RWPE2 (cell line): ENCODE measurements at places on chromosomes 5 and 9.

- DNase-seq = no peak
Measured at GRCh38 chr9:128091571-128091970, 23.5 kb downstream of the SLC25A25 start.

- DNase-seq = no peak
Measured at GRCh38 chr5:75367401-75367800, 30.4 kb downstream of the HMGCR start.

DNA sequence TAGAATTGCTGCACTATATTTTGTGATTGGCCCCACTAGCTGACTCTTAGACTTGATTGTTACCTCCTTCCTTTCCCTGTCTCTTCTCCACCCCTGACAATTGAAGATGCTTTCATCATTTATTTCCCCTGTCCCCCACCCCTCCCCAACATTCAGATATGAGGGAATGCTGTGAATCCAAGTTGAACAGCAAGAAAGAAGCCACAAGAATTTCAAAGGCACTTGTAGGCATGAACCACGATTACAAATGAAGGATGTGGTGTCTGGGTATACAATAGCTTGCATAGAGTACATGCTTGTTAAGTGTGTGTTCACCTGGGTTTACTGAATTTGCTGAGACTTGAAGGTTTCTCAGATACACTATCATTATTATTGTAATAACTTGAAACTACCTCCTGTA is 78.3 kb upstream of the TRIO start:
- DNase-seq = no peak

DNA sequence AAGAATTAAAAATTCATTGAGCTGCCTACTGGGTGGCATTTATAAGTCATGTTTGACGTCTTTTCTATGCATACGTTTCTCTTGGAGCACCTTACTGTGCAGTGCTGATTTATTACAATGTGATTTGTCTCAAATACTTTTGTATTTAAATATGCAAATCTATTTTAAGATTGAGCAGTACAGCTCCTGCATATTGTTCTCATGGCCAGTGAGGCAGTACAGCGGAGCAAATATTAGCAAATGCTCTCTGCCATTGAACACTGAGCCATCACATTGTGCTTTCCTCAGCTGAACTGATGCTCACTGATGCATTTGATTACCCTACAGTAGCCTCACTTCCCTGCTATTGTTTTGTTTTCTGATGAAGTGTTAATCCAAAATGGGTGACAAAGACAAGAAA is 149.6 kb downstream of the HTR1A start:
- no peak for DNase-seq

DNA sequence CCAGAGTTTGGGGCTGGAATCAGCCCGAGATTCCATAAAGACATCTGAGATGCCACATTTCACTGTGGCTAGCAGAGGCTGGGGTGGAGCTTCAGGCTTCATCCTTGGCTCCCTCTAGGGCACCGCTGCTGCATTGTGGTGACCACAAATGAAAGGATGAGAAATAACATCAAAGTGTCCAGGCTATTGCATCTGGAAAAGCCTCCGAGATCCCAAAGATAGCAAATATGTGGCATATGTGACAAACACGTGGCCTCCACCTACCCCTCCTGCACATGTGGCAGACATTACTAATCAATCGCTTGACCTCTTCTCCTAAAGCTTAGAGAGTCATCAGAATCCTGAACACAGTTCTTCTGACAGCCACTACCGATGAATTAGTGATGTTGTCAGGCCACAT is 4.5 kb downstream of the SPARC start:
- no peak for DNase-seq

DNA sequence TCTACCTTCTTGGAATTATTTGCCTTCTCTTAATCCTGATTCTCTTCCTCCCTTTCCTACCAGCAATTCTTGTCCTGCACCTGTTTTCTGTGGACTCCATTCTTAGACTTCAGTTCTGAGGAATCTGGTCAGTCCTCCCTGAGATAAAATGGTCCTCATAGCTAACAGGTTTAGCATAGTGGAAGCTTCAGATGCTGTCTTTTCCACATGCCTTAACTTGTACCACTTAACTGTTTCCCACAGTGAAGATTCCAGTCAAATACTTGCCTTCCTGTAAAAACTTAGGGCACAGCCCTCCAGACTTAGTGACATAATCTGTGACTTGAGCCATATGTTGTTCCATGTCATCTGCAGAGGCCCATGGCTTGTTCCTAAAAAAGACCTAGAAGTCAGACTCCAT is 261.3 kb downstream of the CWC27 start:
- no peak for DNase-seq

GRCh38 chr5:176890455-176891330 is 8.5 kb downstream of the HK3 start:
- no peak for DNase-seq

- no peak for DNase-seq
Measured at GRCh38 chr5:31250201-31250600, 56.7 kb downstream of the CDH6 start.
